ENCODE measurements at places on chromosomes 7 and 10. TPM values are rescaled to one million over a fixed set of nuclear protein-coding genes. Genes with fewer than 3 reads are reported as not detected.

ZNF853 gene
- total RNA-seq = 0.94 TPM

EN2 gene
- not detected for total RNA-seq

MMP21 gene
- total RNA-seq = 0.05 TPM

CCDC6 gene
- 18.6 TPM for total RNA-seq

GRCh38 chr7:131327049-131327625 is 539 bp upstream of the MKLN1 start:
- DNase-seq = peak; percentile 87

GRCh38 chr7:94003446-94004023 is 620 bp downstream of the BET1 start:
- DNase-seq = peak; percentile 45

DNA sequence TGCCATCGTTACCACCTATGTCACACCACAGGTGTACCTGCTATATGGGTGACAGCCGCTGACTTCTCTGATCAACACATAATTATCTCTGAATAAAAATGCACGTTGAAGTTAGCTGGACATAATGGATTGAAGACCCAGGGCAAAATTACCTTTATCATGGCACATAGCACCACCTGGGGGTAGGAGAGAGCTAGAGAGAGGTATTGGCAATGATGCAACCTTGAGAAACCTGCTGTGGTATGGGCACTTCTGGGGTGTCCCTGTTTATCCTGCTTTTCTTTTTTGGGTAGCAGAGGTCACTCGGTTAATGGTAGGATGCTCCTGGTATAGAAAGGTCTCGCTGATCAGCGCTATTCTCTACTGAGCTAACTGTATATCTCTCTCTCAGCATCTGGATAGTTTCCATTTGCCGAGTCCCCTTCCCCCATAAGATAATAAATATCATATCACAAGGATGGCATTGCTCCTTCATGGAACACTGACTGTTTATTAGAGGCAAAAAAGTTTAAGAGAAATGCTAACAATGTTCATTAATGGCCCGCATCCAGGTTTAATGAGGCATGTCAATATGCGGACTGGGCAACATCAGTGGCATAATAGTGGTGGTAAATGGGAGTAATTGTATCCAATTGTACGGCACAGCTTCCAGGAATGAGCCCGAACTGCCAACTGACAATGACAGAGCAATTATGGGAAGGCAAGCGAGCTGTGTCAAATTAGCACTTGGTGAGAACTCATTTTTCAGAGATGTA is 323.1 kb downstream of the TFEC start:
- DNase-seq = peak; percentile 8

GRCh38 chr10:131141645-131142516 is 169.6 kb downstream of the TCERG1L start:
- DNase-seq = no peak

DNA sequence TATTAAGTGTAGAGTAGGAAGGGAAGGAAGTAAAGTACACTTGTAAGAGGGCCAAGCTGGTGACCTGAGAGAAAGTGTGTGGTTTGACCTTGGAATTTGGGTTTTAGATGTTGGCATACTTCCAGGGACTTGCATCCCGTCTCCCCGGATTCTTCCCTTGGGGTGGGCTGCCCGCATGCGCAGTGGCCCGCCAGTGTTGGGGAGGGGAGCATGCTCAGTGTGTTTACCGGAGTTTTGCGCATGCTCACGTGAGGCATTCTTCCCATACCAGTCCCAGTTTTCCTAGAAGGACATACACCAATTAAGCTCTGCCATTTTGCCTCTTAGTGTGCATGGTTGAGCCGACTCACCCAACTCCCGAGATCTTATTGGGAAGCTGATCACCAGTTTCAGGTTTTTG is 9.4 kb downstream of the PDSS1 start:
- no peak for DNase-seq

- no peak for DNase-seq
Observed at GRCh38 chr10:118332236-118332635, 9.9 kb downstream of the FAM204A start.

- DNase-seq = no peak
Observed at GRCh38 chr7:133024596-133024995, 57.3 kb downstream of the CHCHD3 start.
